ENCODE measurements at places on chromosomes 5 and 9. TPM values are rescaled to one million over a fixed set of nuclear protein-coding genes. Genes with fewer than 3 reads are reported as not detected.

Gene DPP7
- total RNA-seq: 62.6 TPM

Gene FABP6
- not detected for total RNA-seq

Gene FBXO38
- total RNA-seq: 23.7 TPM

Gene PALM2AKAP2
- total RNA-seq: 0.53 TPM

Gene HEMGN
- not detected for total RNA-seq

Gene ADAM19
- total RNA-seq: 60.0 TPM

Gene TRUB2
- 23.9 TPM for total RNA-seq

Gene MSX2
- not detected for total RNA-seq

Gene ADGRD2
- total RNA-seq: not detected

Gene SPINK13
- not detected for total RNA-seq

Gene CHSY3
- total RNA-seq: 5.0 TPM

Gene TIMD4
- total RNA-seq: not detected

Gene UGCG
- total RNA-seq: 105 TPM

Gene AK8
- 0.18 TPM for total RNA-seq

Gene TRIP13
- 48.1 TPM for total RNA-seq

Gene ZNF483
- 1.4 TPM for total RNA-seq

Gene SLC6A7
- total RNA-seq: not detected

Gene SLC45A2
- total RNA-seq: not detected

Gene C1QTNF2
- total RNA-seq: 0.71 TPM

Gene CAVIN4
- not detected for total RNA-seq

Gene TAF11L5
- not detected for total RNA-seq

Gene ARL14EPL
- 0.29 TPM for total RNA-seq

Gene BRINP1
- 0.58 TPM for total RNA-seq

Gene TPM2
- 1,252 TPM for total RNA-seq

Gene TXNDC8
- total RNA-seq: not detected

Gene CAMK4
- 5.2 TPM for total RNA-seq

Gene COL15A1
- 0.58 TPM for total RNA-seq

Gene PPP1R2B
- total RNA-seq: not detected

Gene SAPCD2
- 17.3 TPM for total RNA-seq

Gene PTGDS
- total RNA-seq: 16.1 TPM

Data from myometrial cell (primary cell).